ENCODE measurements at places on chromosomes 7 and 10. TPM values are rescaled to one million over a fixed set of nuclear protein-coding genes. Genes with fewer than 3 reads are reported as not detected.

- DNase-seq: no peak
- no peaks in the 10 kb centered on the region for H3K27me3 ChIP-seq
- no peaks in the 10 kb centered on the region for H3K36me3 ChIP-seq
Measured at GRCh38 chr7:152615031-152615741, 60.8 kb downstream of the XRCC2 start.

- H3K4me1 ChIP-seq: no peaks in the 10 kb centered on the region
- H3K4me3 ChIP-seq: no peak overlapping the region
- H3K27me3 ChIP-seq: no peaks in the 10 kb centered on the region
- H3K27ac ChIP-seq: no peak overlapping the region
Measured at GRCh38 chr7:136104269-136104603, 127.1 kb upstream of the MTPN start.

GRCh38 chr7:40640566-40640965, 505.8 kb downstream of the SUGCT start:
- no peaks in the 10 kb centered on the region for H3K4me1 ChIP-seq
- no peak overlapping the region for H3K4me3 ChIP-seq
- no peak overlapping the region for H3K27ac ChIP-seq

GRCh38 chr7:1543826-1544177, 12.2 kb downstream of the TMEM184A start:
- no peak for DNase-seq
- no peaks in the 10 kb centered on the region for H3K27me3 ChIP-seq
- H3K27ac ChIP-seq: no peak overlapping the region

VGF gene
- 1.4 TPM for total RNA-seq

BTBD16 gene
- total RNA-seq: not detected

BICC1 gene
- total RNA-seq: not detected

ASB10 gene
- total RNA-seq: not detected

ZSCAN25 gene
- total RNA-seq: 12.3 TPM

MNX1 gene
- 0.22 TPM for total RNA-seq

All from Karpas-422 (cell line).